ENCODE measurements at places on chromosomes 16 and 17.
A peak's percentile ranks its signal among the peaks of the same experiment; 100 is the strongest.

DNA sequence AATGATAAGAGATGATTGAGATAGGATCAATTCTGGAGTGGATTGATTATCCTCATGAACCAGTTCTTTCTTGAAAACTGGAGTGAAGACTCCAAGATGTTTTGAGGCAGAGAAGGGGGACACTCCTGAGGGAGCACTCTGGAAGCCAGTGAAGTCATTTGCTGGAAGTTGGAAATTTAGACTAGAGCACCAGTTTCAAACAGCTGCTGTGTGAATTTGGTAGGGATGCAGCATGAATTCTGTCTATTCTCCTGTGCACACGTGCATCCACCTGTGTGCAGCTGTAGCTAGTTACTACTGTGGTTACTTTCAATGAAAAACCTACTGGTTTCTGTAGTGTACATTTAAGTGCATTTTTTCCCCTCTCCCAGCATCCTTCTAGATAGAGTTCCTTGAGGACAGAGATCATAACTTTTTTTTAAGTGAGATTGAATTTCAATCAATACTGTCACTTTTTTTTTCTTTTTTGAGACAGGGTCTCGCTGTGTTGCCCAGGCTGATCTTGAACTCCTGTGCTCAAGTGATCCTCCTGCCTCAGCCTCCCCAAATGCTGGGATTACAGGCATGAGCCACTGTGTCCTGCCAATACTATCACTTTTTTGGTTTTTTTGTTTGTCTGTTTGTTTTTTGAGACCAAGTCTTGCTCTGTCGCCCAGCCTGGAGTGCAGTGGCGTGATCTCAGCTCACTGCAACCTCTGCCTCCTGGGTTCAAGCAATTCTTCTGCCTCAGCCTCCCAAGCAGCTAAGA is 65.9 kb downstream of the TUBD1 start:
- ATAC-seq = no peak

- no peak for ATAC-seq
Measured at GRCh38 chr17:74015316-74015715, 188.2 kb upstream of the RPL38 start.

DNA sequence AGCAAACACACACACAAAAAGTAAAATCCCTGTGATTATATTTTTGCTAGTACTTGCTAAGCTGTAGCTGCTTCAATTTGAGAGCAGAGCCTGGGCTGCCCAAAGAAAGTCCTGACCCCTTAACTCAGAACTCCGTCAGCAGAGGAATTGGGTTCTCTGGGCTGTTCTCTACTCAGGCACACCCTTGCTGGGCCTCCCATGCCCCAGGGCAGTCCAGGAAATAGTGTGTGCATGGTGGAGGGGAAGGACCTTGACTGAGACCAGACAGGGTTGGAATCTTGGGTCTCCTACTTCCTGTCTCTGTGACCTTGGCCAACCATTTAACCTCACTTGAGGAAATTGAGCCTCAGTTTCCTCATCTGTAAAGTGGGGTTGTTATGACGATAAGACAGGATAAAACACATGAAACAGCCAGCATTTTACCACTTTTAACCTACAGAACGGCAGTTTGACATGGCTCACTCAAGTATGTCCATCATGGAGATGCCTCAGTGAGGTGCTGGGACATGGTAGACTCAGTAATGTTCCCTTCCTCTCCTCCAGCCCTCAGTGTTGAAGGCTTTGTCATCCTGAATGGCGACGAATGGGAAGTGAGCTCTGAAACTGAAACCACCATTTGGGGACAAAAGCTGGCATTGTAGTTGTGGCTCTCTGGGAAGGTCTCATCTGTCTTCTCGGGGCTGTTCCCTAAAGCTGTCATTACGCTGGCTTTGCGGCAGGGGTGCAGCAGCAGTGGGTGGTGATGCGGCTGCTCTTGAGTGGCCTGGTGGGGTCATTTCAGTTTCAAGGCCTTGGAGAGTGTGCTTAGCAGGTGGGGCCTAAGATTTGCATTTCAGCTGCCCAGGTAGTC is 74.9 kb downstream of the CMIP start:
- ATAC-seq = no peak

GRCh38 chr16:85986931-85987749 is 88.2 kb downstream of the IRF8 start:
- peak; percentile 32 for ATAC-seq

DNA sequence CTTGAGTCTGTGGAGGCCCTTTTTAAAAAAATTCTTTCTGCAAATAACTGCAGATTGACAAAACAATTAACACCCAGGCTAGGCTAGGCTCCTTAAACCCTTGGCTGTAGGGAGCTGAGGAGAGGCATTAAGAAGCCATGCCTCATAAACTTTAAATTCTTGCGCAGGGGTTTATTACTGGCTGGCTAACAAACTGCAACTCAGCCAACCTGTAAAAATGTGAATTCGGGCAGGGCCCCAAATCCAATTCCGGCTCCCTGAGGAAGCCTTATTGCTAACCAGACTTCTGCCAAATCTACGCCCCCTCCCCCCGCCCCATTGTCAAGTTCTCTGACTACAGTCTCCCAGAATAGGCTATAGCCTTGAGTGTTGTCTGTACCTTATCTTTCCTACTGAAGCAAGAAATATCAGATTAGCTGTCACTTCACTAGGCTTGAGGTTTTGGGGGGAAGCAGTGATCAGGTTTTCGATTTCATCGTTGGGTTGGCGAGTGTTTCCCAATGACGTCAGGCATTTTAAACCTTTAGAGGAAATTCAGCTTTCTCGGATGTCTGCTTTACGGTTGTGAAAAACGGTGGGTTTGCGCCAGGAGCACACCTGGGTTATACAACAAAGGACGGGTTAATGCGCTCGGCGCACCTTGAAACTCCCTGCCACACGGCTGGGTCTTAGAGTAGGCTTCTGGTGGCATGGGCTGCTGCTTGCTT is 2.0 kb downstream of the CDH3 start:
- ATAC-seq = no peak

- no peak for ATAC-seq
Measured at GRCh38 chr16:72987480-72987901, 60.4 kb downstream of the ZFHX3 start.

GRCh38 chr16:2468233-2468724 is 2.8 kb upstream of the NTN3 start:
- ATAC-seq = peak; percentile 32

DNA sequence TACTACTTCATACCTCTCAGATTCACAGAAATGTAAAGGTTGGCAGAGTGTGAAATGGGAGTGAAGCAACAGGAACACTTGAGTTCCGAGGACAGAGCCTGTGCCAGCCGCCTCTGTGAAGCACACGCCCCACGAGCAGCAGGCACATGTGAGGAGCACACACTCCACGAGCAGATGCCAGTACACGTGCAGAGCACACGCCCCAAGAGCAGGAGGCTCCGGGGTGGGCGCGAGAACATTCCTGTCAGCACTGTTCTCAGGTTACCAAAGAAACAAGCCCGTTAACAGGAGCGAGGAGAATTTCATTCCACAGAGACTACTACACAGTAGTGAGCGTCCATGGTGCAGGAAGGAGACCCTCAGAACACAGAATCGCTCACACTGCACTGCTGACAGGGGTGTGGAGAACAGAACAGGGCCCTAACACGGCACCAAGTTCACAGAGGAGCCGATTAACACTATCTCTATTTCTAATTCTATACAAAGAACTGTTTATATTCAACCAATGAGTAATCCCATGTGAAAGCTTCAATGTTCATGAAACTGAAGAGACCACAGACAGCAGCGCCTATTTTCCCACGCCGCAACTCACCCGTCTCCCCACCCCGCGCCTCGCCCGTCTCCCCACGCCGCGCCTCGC is 40.1 kb downstream of the KLHDC4 start:
- ATAC-seq = no peak

DNA sequence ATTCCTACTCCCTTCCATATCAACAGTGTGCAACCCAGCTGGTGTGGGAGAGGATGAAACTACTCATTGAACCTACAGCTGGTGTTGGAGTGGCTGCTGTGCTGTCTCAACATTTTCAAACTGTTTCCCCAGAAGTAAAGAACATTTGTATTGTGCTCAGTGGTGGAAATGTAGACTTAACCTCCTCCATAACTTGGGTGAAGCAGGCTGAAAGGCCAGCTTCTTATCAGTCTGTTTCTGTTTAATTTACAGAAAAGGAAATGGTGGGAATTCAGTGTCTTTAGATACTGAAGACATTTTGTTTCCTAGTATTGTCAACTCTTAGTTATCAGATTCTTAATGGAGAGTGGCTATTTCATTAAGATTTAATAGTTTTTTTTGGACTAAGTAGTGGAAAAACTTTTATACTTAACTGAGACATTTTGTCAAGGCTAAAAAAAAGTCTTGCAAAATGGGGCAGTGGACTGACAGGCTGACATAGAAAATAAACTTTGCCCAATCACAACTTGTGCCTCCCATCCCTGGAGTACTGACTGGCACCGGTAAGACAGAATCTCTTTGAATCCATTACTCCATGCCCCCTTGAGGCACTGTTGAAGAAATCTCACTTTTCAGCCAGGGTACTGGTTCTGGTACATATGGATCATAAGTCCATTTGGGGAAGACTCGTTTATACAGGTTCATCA is 12.5 kb downstream of the TSR1 start:
- ATAC-seq = no peak

DNA sequence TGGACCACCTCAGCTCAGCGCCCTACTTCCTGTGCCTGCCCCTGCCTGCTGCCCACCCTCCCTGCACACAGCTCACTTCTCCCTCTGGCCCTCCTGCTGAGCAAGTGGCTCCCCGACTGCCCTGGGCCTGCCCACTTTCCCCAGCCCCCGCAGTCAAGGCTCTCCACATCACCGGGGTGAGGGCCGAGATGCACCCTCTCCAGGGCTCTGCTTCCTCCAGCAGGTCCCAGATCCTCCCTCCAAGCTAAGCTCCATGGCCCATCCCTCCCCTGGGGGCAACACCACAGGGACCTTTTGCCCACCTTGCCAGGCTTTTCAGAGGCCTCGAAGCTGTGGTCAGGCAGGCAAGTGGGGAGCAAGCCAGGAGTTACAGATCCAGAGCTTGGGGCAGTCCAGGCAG is 820.2 kb downstream of the KCNJ18 start:
- no peak for ATAC-seq

Measured in SK-N-SH treated with all-trans-retinoic acid at 6 μM for 48 hours (cell line).